ENCODE measurements at places on chromosomes 5 and 9.
A peak's percentile ranks its signal among the peaks of the same experiment; 100 is the strongest.

DNA sequence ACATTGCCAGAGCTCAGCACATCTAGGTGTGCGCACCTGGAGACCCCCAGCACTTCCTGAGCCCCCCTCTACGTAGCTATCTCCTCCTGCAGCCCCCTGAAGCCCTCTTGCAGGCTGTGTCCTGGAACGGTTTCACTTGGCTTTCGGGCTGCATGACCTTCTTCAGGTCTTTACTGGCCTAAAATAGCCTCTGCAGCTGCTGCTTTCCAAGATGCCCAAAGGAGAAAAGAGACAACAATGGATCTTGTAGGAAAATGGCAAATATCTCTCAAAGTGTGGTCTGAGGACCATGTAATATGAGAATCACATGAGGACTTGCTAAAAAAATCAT is 6.6 kb upstream of the ERMP1 start:
- DNase-seq, result no peak

DNA sequence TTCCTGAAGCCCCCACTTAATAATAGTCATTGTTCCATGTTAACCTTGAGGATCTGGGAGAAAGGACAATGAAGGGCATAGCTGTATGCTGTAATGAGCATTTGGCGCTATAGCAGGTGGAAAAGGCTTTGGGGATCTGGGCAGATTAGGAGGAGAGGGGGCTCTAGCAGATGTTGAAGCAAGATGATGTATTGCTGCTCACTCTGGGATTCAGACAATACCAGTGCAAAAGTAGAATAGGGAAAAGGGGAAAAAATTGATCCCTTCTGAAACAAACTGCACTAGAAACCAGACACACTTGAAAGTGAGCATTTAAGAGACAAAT is 575.3 kb upstream of the MEF2C start:
- no peak for DNase-seq

DNA sequence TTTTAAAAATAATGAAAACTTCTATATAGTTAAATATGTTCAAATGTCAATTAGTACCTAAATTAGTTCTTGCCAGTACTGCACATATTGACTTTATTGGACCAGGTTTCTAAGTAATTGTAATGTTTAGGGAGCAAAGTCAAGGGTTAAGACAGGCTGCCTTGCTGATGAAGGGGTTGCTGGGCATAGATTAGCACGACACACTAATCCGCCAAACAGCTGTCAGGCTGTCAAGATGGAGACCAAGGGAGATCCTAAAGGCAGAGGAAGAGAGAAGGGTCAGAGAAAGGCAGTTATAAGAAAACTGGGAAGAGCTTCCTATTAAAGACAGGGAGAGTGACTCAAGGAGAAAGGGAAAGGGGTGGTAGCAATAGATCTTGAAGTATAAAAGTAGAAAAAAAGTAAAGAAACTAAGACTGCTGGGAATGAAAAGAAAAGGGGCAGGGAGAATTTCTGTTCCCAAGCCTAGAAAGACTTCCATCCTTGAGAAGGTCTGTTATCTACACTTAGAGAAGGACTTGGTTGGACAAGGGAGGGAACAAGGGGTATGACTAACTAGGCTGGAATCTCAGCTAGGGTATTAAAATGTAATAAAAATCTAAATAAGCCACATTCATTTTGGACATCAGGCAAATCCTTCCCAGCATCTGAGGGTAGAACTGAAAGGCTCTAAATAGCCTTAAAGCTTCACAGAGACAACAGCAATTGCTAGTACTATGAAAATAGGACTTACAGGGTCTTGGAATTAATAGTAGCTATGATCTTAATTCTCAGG is 188.7 kb downstream of the FBXL17 start:
- DNase-seq, result peak; percentile 81

DNA sequence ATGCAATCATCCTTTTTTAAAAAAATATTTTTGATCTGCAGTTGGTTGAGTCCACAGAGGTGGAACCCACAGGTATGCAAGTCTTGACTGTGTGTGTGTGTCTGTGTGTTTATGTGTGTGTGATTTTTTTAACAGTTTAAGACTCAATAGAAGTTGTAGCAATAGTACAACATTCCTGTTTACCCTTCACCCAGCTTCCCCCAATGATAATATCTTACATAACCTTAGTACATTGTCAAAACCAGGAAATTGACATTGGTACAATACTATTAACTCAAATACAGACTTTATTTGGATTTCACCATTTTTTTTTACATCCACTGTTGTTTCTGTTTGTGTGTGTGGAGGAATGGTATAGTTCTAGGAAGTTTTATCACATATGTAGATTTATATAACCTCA is 81.8 kb downstream of the SV2C start:
- DNase-seq, result no peak

- DNase-seq, result no peak
Observed at GRCh38 chr5:151086192-151086869, 5.5 kb upstream of the TNIP1 start.

GRCh38 chr5:130061746-130062145 is 157.5 kb downstream of the CHSY3 start:
- DNase-seq, result no peak

DNA sequence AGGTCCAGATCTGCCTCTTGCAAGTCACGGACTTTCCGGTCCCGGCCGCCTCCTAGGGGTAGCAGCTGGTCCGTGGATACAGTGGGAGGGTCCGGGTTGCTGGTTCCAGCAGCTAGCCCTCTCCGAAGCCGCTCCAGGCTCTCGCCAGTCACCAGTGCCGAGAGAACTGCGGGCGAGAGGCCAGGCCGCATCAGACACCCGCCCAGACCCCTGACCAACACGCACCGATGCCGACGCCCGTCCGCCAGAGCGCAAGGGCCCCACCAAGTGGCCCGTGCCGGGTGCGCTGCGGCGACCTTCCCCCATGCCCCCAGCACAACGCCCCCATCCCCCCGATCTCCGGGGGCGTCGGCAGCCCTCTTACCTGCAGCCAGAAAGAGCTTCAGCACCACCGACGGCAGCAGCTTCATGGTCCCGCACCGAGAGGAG is 470 bp downstream of the HBEGF start:
- peak; percentile 58 for DNase-seq

GRCh38 chr9:81113453-81114124 is 575.8 kb downstream of the TLE1 start:
- DNase-seq, result peak; percentile 16

DNA sequence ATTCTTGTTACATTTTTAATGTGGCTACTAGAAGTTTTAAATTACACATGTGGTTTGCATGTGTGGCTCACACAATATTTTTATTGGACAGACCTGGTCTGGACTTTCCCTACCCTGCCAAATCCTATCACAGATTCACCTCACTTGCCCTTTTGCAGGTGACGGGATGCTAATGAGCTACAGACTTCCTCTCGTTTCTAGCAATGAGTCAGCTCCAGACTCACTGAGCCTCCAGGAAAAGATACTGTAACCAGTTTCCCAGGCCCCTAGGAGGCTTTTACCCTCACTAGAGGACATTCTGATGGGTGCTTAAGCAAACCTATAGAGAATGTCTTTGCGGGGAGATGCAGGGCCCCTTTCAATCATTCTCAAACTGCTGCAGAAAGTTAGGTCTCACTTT is 135.4 kb downstream of the WDR41 start:
- DNase-seq, result peak; percentile 62

Measured in fibroblast of skin of abdomen (primary cell).